ENCODE measurements at places on chromosomes 13 and 19.

GRCh38 chr19:47765523-47766358 lies 12.8 kb upstream of the SELENOW start:
- DNase-seq, result no peak

GRCh38 chr19:6765738-6766356 lies 1.4 kb downstream of the SH2D3A start:
- no peak for DNase-seq

GRCh38 chr19:12949363-12950283 lies 4.0 kb downstream of the RAD23A start:
- no peak for DNase-seq

DNA sequence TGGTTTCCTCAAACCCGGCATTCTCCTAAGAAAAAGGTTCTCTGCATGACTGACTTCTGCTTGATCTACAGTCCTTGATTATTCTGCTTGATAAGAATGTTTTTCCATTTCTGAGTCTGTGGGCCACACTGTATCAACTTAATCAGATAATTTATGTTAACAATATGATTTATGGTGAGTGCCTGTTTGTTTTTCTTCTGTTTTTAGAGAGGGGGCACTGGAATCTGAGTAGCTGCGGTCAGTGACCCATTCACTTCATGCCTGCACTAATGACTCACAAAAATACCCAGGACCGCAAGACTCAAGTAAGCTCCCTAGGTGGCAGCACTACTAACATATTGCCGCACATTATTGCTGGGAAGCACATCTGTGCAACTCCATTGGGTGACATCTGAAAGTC lies 542.3 kb upstream of the ATXN8OS start:
- no peak for DNase-seq

Measured in NCI-H1417 treated with DMSO at 0.1 percent for 48 hours (cell line).